Stimulated activated CD4-positive, alpha-beta T cell treated with anti-CD3 and anti-CD28 coated beads, TNF-alpha, amount 100 ng/mL, for 24 hours (primary cell): ENCODE measurements at places on chromosomes 4 and X.

- no peak for DNase-seq
Observed at GRCh38 chr4:79874197-79874596, 198.8 kb downstream of the ANTXR2 start.

DNA sequence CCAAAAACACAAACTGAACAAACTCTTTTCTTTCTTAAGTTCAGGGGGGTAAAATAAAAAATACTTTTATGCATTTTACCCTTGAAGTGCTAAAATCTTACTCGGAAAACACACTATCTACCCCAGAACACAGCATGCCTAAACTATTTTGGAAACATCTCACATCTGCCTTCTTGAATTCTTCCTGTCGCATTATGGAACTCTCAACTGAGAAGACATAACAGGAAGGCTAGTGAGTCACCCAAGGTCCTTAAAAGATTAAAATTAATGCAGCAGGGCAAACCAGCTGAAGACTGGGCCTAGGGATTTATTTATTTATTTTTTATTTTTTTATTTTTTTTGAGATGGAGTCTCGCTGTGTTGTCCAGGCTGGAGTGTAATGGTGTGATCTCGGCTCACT is 208.2 kb downstream of the APBB2 start:
- DNase-seq: no peak

DNA sequence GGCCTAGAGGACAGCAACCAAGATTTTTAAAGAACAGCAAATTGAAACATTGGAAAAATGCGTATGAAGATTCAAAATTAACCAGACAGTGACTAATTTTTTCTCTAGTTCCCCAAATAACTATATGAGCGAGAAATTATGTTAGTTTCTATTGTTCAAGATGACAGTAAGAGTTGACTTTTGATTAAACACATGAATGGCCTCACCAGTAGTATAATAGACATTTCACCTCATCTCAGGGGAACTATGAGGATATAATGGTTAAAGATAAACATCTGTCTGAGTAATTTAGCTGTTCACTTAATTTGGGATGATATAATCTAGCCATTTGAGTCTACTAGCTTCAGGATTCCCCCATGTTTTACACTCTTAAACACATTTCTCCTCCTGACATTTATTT is 380.9 kb upstream of the NWD2 start:
- DNase-seq: no peak

DNA sequence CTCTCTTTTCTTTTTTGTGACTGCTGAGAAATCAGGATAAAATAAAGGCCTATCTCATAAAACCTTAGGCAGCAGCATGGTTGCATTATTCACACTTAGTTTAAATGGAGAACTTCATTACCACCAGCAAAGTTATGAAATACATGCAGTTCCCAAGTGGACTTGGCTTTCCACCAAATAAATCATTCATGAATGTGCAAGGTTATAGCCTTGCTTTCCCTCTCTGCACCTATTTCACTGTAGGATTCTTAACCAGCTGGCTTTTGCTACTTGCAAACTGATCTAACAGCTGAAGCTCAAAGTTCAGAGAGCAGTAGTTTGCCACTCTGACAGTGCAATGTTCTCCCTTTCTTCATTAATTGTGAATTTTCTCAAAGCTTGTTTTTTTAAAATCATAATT is 140.1 kb upstream of the SMIM31 start:
- DNase-seq: no peak

GRCh38 chr4:152004801-152005200 is 244.0 kb upstream of the GATB start:
- no peak for DNase-seq

DNA sequence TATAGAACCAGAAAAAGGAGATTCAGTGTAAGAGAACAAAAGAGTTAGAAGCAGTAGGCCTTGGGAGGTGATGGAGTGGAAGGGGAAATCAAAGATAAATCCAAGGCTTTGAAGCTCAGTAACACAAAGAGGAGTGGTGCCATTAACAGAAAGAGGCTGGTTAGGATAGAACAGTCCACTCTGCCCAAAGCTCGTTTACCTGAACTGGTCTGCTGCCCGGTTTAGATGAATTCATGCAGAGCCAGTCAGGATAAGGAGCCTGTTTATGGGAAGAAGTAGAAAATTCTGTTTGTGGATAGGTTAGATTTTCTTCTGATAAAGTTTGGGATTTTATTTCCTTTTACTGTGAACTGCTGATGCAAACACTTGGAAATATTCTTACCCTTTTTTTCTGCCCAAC is 80.6 kb downstream of the HMGB2 start:
- no peak for DNase-seq

DNA sequence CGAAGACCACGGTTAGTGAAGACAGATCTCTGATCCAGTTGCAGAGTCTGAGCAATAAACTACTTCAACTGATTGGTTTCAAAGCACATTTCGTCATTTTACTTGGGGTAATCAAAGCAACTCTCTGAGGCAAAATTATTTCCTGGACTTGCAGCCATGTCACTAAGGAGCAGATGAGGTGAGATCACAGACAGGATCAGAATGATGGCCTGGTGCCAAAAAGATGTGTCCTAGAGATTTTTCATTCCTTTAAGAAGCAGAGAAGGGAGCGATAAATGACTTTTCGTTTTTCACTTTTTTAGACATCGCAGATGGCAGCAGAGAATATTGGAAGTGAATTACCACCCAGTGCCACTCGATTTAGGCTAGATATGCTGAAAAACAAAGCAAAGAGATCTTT is 83.9 kb downstream of the PTTG2 start:
- DNase-seq: no peak

GRCh38 chr4:188552741-188553275 is 413.6 kb downstream of the TRIML1 start:
- no peak for DNase-seq

- no peak for DNase-seq
Observed at GRCh38 chrX:13658602-13659001, 5.7 kb downstream of the TCEANC start.

GRCh38 chr4:83563998-83564397 is 28.1 kb downstream of the GPAT3 start:
- DNase-seq: no peak

DNA sequence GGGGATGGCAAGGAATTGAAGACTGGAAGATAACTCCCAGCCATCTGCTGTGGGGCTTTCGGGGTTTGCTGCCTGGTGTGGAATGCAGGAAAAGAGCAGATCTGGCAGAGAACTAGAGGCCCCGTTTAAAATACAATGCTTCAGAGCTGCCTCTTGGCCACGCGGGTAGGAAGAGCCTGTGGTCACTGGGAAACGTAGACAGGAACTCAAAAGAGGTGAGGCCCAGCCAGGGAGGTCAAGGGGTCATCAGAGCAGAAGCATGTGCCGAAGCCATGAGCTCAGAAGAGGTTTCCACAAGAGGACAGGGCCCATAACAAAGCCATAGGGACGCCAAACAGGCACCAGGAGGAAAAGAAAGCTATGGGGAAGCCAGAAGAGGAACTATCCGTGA is 14.5 kb upstream of the STS start:
- no peak for DNase-seq

DNA sequence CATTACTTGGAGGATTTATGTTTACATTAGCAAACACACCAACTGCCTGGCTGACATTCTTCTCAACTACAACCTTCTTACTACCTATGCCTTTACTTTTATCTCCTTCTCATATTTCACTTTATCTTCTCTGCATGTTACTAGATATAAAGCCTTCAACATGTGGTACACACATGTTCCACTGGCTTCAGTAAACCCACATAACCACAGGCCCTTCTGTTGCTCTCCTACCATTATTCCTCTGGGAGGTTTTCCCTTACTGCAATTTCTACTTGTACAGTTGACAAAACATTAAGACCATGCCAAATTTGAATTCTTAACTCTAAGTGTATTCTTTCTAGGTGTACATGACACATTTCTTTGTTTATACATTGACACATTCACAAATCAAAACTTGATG is 133.1 kb downstream of the ARAP2 start:
- no peak for DNase-seq

DNA sequence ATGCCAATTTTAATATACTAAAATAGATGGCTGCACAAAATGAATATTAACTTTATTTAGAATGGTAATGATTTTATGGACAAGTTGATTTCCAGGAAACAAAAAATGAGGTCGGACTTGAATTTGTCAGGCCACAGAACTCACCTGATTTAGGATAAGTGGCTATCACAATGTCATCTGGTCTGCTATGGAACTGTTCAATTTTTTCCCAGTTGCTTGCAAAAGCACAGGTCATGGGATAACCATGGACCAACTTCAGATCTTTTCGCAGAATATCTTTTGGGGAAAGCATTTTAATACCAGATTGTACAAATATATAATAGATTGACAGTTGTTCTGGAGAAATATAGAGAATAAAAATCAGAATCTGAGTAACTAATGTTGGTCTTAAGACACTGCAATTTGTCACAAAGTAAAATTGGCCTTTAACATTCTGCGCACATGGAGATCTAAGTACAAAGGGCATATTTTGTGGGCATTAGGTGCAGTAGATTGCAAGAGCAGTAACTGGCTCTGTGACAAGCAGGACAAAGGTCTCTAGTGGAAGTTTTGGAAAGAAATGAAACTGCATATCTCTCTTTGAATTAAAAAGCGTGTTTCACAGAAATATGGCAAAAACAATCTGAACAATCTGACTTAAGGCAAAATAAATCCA is 5.4 kb downstream of the SULT1B1 start:
- DNase-seq: no peak

GRCh38 chrX:20594985-20595384 is 328.3 kb upstream of the RPS6KA3 start:
- no peak for DNase-seq

DNA sequence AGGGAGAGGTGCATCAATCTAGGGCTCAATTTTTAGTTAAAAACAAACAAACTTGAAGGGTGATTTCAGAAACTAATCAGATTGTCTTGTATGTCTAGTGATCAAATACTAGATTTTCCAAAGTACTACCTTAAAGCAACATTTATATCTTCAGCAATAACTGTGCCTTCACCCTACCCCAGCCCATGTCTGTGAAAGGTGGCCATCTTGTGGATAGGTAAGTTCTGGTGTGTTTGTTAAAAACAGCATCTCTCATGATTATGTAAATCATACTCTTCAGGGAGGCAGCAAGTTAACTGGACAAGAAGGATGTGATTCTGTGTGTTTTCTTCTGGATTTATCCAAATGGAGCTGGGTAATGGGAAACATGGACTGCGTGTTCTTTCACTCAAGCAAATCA is 81.4 kb upstream of the ACSL1 start:
- no peak for DNase-seq

DNA sequence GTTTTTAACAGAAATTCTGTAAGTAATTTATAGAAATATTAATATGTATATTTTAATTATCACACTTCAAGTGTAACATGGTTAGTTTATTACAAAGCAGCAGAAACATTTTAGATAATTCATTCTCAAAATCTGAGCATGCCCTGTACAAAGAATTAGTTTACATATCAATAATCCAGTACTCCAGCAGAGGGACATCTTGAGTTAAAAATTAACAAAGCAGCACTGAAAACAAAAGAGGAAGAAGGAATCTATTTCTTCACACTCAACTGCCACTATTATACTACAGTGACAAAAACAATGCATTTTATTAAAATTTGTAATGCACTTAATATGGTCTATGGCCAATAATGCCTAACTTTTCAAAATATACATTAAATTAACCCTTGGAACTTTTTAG is 179.1 kb upstream of the KLHL4 start:
- no peak for DNase-seq

GRCh38 chr4:2827874-2828751 is 15.5 kb upstream of the ADD1 start:
- DNase-seq: no peak

- no peak for DNase-seq
Observed at GRCh38 chrX:49960061-49960460, 37.7 kb downstream of the CLCN5 start.

GRCh38 chrX:24283127-24283794 is 30.6 kb downstream of the SUPT20HL2 start:
- no peak for DNase-seq

- DNase-seq: no peak
Observed at GRCh38 chr4:90745176-90745575, 618.0 kb downstream of the CCSER1 start.

- no peak for DNase-seq
Observed at GRCh38 chr4:124803641-124804040, 91.1 kb upstream of the ANKRD50 start.

DNA sequence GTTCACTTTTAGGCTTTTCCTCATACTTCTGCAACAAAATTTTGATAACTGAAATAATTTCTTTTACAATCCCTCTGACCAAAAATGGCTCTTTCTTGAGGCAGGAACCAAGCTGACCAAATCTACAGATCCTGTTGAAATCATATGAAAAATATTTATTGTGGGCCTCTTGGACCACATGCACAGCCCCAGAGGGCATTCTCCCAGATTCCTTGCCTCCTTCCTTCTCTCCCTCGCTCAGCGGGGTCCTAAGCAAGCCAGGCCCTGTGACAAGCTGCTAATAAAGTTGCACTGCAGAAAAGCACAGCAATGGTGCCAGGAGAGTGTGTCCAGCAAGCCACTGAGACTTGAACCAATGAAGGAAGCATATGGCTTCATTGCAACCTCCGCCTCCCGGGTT is 40.7 kb downstream of the PRDM5 start:
- no peak for DNase-seq

DNA sequence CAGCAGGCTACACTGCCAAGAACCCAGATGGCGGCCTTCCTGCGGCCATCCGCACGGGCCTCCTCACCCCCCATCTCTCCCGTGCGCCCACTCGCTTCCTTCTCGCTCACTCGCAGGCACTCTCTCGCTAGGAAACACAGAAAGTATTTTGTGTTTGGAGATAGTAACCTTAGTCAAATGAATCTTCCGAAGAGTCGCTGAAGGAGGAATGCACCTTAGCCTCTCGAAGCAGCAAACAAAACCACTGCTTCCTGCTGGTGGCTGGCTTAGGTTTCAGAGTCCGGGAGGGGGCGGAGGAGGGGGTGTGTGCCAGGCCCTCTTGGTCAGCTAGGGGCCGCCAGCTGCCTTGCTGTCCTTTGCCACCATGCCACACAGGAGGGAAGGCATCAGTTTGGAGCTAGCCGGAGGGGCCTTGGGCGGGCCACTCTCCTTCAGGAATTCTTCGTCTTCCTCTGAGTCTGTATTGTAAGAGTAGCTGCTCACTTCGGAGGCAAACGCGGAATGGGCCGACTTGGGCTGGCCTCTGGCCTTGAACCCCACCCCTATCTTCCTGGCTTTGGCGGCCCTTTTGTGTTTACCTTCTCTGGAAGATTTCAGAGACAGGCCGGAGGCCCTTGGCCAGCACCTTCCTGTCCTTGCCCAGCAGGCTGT is 73.2 kb upstream of the UCP1 start:
- DNase-seq: no peak

GRCh38 chrX:112857478-112857878 is 16.8 kb upstream of the AMOT start:
- no peak for DNase-seq

DNA sequence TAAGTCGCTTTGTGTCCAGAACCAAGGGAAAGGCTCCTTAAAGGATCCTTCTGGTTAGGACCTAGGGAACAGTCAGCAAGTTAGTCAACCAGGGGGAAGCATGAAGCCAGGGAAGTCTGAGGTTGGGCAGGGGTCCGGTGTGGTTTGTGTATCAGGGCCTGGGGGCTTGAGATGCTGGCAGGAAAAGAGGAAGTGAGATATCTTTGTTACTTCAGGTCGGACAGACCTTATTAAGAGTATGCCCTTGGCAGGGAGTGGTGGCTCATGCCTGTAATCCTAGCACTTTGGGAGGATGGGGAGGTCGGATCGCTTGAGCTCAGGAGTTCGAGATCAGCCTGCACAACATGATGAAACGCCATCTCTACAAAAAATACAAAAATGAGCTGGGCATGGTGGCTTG is 52.3 kb upstream of the TRPC5OS start:
- no peak for DNase-seq
